Left ventricle myocardium inferior (tissue), 1 donor: ENCODE measurements at places on chromosomes 2 and 18. TPM values are rescaled to one million over a fixed set of nuclear protein-coding genes. Genes with fewer than 3 reads are reported as not detected.

DNA sequence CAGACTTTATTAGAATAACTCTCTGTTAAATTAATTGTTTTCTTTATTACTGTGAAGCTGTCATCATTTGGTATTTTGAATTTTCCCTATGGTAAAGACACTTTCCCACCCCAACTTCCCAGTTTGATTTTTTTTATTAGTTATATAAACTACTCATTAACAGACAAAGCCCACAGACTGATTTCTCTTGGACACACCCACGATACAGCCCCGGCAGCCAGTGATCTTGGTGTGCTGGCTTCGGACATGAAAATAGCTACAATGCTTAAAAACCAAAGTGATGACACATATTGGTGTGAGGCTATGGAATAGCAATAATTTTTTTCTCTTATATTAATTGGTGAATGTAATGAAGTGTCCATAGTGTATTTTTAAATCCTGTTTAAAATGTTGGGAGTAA, 225.4 kb upstream of the SIX3 start:
- H3K27me3 ChIP-seq = no peaks in the 10 kb centered on the region
- no peak for DNase-seq
- no peaks in the 10 kb centered on the region for H3K36me3 ChIP-seq

- peak overlapping the region; percentile 37 for H3K27ac ChIP-seq
- H3K4me3 ChIP-seq = no peak overlapping the region
- H3K4me1 ChIP-seq = peaks cover 27% of the 10 kb centered on the region
- no peaks in the 10 kb centered on the region for H3K27me3 ChIP-seq
These were observed 211.4 kb upstream of the CCDC150 start for GRCh38 chr2:196427986-196428634.

DNA sequence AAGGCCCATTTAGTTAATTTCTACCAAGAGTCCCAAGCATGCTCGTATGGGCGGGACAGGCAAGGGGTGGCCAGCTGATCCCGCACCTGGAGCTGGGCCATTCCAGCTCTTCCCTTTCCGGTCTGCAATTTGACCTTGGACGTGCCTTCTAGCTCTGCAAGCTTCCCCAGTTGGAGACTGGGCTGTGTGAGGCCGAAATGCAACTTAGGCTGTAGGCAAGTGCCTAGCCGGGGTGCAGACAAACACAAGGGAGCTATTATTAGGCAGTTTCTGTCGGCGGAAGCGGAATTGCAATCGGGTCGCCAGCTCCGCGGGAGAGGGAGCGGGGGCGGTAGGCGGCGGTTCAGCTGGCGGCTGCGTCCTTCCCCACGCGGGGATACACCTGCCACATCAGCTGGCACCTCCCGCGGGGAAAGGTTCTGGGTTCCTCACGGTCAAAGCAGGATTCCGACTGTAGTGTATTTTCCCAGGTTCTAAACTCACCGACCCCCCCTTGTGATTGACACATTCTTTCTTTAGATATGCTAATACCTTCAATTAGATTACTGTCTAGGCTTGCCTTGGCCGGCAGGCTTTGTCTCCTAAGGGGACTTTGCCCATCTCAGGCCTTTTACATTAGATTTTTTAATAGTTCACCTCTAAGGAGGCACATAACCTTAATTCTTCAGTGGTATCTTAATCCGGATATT, 17.1 kb upstream of the ZNF532 start:
- H3K27ac ChIP-seq = peak overlapping the region; percentile 78
- no peaks in the 10 kb centered on the region for H3K36me3 ChIP-seq
- no peaks in the 10 kb centered on the region for H3K27me3 ChIP-seq
- peak overlapping the region; percentile 60 for H3K4me3 ChIP-seq
- H3K4me1 ChIP-seq = peaks cover 51% of the 10 kb centered on the region

CDK15 gene
- total RNA-seq = 0.16 TPM

- H3K4me3 ChIP-seq = no peak overlapping the region
- peak; percentile 78 for DNase-seq
- H3K4me1 ChIP-seq = peaks cover 5% of the 10 kb centered on the region
- H3K27ac ChIP-seq = no peak overlapping the region
These were observed 31.4 kb upstream of the YPEL5 start for GRCh38 chr2:30115141-30115980.

GRCh38 chr2:224689539-224689938, 26.6 kb downstream of the CCDC195 start:
- H3K4me3 ChIP-seq = no peak overlapping the region
- no peak overlapping the region for H3K27ac ChIP-seq
- no peaks in the 10 kb centered on the region for H3K36me3 ChIP-seq
- no peak for DNase-seq

- no peak for DNase-seq
- no peaks in the 10 kb centered on the region for H3K36me3 ChIP-seq
- no peak overlapping the region for H3K4me3 ChIP-seq
- no peaks in the 10 kb centered on the region for H3K27me3 ChIP-seq
- no peak overlapping the region for H3K27ac ChIP-seq
These were observed 4.2 kb upstream of the CCNYL1 start for GRCh38 chr2:207706936-207707860.
